ENCODE measurements at places on chromosomes 2 and 18.

GRCh38 chr18:46510386-46510785 lies 146.6 kb downstream of the LOXHD1 start:
- no peak for DNase-seq

GRCh38 chr18:9353596-9353995 lies 19.0 kb downstream of the TWSG1 start:
- DNase-seq = peak; percentile 43

DNA sequence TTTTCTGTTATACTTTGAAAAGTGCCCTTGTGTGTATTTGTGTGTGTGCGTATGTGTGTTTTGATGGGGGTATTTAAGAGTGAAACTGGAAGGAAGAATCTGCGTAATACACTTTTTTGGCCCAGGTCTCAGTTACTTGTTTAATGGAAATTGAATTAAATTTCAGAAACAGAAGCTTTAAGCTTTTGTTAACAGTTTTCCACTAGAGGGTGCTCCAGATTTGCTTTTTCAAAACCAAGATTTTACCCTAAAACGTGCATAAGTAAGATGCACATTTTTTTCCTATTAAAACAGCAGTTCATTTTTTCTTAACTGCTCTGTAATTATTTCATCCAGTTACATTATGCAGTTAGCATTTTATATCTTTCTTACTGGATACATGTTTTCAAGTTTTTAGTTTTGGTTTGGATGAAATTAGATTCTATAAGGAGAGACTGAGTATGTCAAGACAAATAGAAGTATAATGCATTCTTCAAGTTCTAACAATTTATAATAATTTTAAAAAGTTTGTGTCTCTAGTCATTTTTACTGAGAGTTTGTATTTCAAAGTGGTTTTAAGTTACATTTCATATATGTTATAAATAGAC lies 97.2 kb downstream of the PIK3C3 start:
- no peak for DNase-seq

DNA sequence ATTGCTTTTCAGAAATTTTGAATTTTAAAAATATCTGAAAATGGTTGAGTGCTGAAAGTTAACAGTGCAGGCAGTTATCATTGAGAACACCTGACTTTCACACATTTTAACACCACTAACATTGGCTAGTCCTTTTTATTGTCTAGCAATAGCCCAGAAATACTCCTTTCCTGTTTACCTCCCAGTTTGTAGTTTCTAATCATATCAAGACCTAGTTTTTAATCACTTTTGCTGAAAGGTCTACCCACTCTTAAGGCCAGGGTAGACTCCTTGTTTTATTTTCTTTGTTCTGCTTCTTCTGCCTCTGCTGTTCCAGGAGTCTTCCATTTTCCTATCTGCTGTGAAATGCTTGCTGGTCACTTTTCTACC lies 72.1 kb downstream of the UBE2E3 start:
- no peak for DNase-seq

- peak; percentile 21 for DNase-seq
Measured at GRCh38 chr18:21629089-21629832, 17.1 kb downstream of the SNRPD1 start.

DNA sequence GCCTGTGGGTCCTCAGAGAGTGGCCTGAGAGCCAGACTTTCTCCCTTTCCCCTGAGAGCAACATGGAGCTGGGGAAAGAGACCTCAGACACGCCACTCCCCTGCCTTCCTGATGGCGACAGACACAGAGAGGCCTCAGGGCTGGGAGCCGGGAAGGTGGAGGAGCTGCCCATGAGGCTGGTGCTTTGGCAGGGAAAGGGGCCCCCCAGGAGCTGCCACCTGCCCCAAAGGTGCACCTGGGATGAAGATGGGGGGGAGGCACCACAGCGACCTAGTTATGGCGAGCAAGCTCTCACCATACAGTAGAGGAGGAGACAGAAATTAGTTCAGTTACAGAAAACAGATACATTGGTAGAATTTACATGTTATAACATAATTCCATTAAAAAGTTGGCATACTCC lies 80.7 kb upstream of the PXDN start:
- DNase-seq = no peak

DNA sequence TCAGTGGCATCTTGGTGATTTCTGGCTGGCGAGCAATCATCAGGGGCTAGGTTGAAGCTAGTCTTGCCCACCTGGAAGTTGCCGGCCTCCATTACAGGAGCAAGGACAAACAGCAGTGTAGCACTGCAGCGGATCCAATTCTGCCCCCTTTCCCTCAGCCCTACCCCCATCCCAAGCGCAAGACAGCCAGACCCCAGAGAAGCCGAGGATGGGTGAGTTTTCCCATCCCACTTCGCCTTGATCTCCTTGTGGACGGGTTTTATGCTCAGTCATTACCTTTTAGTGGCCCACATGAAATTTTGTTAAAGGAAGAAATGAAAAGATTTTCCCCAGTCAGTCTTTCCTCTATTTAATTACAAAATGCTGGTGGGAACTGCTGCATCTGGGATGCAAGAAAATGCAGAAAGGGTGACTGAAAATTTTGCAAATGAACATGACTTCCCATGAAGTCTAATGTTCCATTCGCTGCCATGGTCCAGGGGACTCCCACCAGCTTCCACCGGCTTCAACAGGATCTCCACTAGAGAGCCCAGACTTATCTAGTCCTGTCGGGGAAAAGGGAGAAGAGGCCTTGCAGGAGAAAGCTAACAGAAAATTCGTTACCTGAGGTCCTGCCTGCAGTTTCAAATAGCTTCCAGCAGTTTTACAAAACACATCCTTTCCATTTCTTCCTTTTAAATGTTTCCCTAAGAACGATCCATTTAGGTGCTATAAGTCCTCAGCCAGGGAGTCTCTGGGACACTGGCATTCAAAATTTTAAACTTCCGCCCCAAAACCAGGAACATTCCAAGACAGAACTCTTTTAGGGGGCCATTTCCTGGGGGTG lies 1.9 kb upstream of the HOXD9 start:
- no peak for DNase-seq

DNA sequence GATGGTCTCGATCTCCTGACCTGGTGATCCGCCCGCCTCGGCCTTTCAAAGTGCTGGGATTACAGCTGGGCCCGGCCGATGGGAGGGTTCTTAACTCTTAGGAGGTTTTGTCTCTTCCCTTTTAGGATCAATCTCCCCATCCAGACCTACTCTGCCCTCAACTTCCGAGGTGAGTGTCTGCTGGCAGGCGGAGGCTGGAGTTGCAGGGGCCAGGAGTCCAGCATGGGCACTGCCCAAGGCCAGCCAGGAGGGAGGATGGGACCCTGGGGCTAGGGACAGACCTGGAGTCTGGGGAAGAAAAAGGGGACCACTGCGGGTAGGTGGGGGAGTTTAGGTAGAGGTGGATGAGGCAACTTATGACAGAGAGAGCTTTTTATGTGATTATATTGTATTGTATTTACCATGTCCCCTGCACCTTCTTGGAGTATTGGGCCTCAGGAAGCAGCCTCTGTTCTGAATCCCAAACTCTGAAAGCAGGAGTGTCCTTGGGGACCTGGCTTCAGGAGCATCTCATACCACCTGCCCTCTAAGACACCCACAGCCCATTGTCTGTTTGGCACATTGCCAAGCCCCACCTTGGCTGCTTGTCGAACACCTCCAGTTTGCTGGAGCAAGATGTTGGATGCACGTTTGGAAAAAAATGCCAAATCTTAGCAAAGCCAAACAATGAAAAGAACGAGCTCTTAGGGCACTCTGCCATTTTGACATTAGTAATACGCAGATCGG lies 5.6 kb downstream of the DES start:
- DNase-seq = no peak

DNA sequence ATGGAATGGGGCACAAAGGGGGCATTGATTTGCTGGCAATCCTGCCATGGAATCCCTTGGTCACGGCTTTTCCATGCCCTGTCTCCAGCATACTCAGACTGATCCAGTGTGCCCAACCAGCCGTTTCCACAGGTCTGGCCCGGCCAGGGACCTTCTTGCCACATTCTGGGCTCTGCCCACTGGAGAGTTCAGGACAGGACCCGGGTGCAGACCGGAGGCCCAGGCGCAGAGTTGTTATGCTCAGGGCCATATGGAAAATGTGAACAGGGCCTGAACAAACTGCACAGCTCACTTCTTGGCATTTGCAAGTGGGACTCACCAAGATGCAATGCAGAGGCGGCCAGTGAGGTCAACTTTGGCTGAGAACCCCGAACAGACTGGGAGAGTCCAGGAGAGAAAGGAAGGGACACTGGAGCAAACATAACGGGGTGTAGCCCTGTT lies 15.6 kb upstream of the ASAP2 start:
- DNase-seq = no peak

- DNase-seq = no peak
Measured at GRCh38 chr2:30038419-30038818, 108.4 kb upstream of the YPEL5 start.

- DNase-seq = no peak
Measured at GRCh38 chr2:98391581-98392270, 45.5 kb downstream of the CNGA3 start.

DNA sequence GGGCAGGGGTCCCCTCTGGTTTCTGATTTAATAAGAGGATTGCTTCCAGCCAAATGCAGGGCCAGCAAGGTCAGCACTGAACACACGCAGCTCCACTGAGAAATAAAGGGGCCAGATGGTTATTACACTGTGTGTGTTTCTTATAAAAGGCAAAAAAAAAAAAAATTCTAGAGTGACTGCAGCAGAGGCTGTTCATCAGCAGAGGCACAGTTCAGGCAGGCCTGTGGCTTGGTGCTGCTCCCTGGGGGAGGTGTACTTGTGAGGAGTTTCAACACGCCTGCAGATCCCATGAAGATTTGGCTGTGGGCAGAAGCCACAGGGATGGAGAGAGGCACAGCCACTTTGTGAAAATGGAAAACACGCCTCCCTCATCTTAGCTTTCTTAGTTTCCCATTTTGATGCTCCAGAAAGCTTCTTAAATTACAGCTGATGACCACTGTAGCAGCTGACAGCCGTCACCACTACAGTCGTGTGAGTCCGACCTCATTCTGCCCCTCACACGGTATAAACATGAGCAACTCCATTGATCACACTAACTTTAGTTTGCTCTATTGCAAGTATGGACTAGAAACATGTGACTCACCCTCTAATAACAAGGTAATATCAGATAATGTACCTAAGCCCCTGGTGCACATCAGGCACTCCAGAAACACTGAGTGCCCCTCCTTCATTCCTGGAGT lies 726.5 kb upstream of the RAB6C start:
- no peak for DNase-seq

GRCh38 chr2:170498619-170499018 lies 216.5 kb upstream of the SP5 start:
- DNase-seq = no peak

- DNase-seq = no peak
Measured at GRCh38 chr2:226915846-226916360, 80.0 kb downstream of the RHBDD1 start.

GRCh38 chr2:223108351-223109050 lies 56.5 kb downstream of the KCNE4 start:
- no peak for DNase-seq

- peak; percentile 86 for DNase-seq
Measured at GRCh38 chr2:45014016-45014702, 4.9 kb upstream of the SIX2 start.

- no peak for DNase-seq
Measured at GRCh38 chr2:200406379-200406778, 99.9 kb downstream of the SPATS2L start.

DNA sequence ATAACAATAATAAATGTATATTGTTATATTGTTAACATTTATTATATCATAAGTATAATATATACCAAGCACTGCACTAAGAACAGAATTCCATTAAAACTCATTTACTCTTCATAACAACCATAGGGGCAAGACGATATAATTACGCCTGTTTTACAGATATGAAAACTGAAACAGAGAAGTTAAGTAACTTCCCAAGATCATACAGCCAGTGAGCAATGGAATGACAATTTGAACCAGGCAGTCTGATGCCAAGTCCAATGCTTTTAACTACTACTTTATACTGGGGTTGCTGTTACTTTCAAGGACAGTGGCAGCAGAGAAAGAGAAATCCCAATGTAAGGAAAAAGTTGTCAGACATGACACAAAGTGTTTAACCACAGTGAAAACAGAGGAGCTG lies 338.8 kb upstream of the ID2 start:
- DNase-seq = no peak

DNA sequence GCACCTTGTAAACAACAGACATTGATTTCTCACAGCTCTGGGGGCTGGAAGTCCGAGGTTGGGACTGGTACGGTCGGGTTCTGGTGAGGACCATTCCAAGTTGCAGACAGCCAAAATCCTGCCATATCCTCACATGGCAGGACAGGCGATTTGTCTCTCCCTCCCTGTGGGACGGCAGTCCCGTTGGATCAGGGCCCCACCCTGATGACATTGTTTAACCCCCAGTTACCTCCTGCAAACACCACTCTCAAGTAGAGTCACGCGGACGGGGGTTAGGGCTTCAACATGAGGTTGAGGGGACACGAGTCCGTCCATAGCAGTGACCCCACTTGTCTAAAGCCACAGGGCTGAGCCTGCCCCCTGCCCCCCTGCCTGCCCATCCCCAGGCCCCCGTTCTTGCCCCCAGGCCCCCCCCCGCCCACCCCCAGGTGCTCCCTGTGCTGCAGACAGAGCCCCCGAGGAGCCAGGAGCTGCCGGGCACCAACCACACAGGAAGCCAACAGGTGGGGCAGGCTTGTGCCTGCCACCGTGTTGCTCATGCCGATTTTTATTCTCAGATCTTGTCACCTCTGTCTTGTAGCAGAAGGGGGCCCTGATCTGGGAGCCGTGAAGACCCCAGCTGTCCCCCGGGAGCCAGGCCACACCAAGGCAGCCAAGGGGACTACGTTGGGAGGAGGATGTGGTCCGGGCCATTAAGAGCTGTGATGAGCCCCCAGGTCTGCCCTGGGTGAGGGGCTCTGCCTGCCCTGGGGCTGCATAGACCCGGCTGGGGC lies 82.2 kb downstream of the NFATC1 start:
- no peak for DNase-seq

GRCh38 chr2:209988010-209988409 lies 14.4 kb upstream of the RPE start:
- no peak for DNase-seq

GRCh38 chr2:148221166-148221565 lies 200.3 kb downstream of the MBD5 start:
- no peak for DNase-seq

GRCh38 chr2:205739620-205740019 lies 57.3 kb downstream of the NRP2 start:
- DNase-seq = no peak

- no peak for DNase-seq
Measured at GRCh38 chr2:162475661-162476060, 131.7 kb downstream of the GCA start.

Data from GM13977 (cell line).